ENCODE measurements at places on chromosomes 3 and 15. TPM values are rescaled to one million over a fixed set of nuclear protein-coding genes. Genes with fewer than 3 reads are reported as not detected.

DNA sequence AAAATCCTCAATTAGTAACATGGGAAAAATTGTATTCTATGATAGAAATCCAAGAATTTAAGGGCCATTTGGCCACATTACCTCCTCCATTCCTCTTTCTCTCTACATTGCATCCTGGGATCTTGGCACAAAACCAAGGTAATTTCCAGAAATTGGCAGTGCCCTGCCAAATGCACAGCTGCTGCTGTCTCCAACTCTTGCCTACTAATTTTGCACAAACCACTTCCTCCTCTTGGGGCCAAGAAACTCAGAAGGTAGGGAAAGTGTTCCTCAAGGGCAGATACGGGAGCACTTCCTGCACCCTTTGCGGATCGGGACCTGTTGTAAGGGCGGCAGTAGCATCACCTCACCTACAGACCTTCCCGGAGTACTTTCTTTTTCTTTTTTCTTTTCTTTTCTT lies 57.8 kb downstream of the MAP3K13 start:
- no peaks in the 10 kb centered on the region for H3K36me3 ChIP-seq
- DNase-seq = no peak
- no peak overlapping the region for H3K4me3 ChIP-seq
- H3K27ac ChIP-seq = no peak overlapping the region
- H3K27me3 ChIP-seq = no peaks in the 10 kb centered on the region
- H3K4me1 ChIP-seq = no peaks in the 10 kb centered on the region

DNA sequence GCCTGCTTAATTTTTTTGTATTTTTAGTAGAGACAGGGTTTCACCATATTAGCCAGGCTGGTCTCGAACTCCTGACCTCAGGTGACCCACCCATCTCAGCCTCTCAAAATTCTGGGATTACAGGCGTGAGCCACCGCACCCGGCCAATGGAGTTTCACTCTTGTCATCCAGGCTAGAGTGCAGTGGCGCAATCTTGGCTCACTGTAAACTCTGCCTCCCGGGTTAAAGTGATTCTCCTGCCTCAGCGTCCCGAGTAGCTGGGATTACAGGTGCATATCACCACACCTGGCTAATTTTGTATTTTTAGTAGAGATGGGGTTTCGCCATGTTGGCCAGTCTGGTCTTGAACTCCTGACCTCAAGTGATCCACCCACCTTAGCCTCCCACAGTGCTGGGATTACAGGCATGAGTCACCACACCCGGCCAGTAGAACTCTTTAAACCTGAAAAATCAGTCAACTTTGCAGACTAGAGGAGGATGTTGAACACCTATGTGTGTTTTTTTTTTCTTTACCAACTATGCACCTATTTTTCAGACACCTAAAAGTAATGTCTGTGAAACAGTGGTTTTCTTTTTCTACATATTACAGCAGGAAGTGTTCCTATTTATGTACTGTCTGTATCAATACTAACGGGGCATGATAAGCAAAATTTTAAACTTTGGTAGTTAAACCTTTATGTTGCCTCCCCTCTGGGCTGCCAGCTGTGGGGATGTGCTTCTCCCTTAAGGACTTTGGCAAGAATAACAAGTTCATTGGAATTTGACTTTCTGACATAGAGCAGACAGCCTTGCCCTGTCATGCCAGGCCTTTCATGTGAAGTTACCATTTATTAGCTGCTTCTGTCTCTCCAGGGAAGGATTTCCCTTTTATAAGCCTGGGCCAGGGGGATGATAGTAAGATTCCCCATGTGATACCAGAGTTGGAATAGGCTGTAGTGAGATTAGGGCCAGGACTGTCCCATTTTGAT lies 8.1 kb downstream of the ARIH2 start:
- H3K36me3 ChIP-seq = no peaks in the 10 kb centered on the region
- no peaks in the 10 kb centered on the region for H3K27me3 ChIP-seq
- peaks cover 7% of the 10 kb centered on the region for H3K4me1 ChIP-seq
- no peak for DNase-seq
- no peak overlapping the region for H3K27ac ChIP-seq

DNA sequence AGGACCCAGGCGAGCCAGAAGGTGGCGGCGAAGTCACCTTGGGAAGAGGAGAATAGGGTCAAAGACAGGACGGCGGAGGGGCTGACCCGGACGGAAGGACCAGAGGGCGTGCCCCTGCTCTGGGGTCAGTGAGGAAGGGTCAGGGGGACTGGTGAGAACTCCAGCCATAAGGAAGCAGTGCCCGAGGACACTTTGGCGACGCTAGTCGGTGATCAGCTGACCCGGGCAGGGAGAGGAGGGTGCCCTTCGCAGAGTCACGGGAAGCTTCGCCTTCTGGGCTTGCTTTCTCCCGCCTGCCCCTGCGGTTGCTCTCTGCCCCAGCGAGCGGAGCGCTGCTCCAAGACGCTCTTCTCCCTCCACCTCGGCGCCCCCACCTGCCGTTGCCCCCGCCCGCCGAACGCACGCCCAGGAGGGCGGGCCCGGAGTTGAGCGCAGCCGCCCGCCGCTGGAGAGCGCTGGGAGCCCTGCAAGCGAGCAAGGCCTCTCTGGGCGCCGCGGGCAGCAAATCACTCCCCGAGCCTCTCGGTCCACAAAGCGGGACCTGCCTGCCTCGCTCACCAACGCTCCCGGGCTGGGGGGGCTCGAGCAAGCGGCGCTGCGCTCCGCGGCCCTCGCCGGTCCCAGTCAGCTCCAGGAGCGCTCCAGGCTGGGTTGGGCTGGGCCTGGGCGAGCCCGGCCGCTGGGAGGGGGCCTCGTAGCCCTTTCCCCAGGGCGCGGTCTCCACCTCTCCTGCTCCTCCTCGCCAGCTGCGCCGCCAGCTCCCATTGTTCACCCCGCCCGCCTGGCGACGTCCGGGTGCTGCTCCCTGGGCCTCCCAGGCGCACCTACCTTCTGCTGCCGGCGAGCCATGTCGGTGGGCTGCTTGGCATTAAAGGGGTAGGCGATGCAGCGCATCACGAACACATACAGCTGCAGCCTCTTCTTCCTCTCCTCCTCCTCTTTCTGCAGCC lies 1.2 kb downstream of the CADPS start:
- no peaks in the 10 kb centered on the region for H3K27me3 ChIP-seq
- peak overlapping the region; percentile 34 for H3K4me3 ChIP-seq
- H3K36me3 ChIP-seq = no peaks in the 10 kb centered on the region
- peaks cover 14% of the 10 kb centered on the region for H3K4me1 ChIP-seq
- H3K27ac ChIP-seq = no peak overlapping the region
- no peak for DNase-seq

DNA sequence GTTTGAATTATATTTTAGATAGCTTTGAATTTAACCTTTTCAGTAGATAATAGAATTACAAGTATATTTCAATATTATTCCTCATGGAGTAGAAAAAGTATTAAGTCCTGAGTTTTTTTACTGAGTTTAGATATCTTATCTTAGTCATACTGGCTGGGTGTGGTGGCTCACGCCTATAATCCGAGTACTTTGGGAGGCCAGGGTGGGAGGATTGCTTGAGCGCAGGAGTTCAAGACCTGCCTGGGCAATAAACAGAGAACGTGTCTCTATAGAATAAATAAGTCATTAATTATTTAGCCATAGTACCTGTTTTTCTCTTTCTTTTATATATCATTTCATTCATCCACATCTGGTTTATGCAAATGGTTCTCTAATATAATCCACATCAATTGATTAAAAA lies 9.9 kb downstream of the RAP2B start:
- no peak for DNase-seq
- no peak overlapping the region for H3K27ac ChIP-seq
- H3K4me3 ChIP-seq = no peak overlapping the region
- no peaks in the 10 kb centered on the region for H3K36me3 ChIP-seq

Gene CADM2
- not detected for total RNA-seq

Gene LTK
- not detected for total RNA-seq

Gene PRR23B
- total RNA-seq = not detected

Gene CLRN1
- total RNA-seq = not detected

DNA sequence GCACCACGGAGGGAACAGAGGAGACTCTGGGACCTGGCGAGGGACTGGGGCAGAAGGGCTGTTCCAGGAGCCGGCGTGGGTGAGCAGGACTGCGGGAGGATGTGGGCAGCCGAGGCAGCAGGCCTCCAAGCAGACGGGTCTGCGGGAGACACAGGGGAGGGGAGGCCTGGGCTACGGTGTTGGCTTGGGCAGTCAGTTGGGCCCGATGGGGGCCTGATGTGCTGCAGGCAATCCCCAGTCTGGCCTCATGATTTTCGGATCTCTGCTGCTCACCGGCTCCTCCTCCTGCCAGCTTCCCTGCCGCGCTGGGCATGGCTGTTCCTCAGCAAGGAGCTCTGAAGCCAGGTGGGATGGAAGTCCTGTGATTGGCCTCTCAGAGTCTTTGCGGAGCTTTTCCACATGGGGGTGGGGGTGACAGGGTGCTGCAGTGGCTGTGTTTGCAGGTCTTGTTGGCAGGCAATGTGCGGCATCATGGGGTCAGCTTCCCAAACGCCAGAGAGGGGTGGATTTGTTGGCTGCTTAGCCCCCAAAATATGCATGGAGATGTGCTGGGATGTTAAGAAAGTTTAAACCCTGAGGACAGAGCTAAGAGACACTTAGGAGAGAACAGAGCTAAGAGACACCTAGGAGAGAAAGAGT lies 19.3 kb downstream of the MINAR1 start:
- DNase-seq = no peak
- H3K4me3 ChIP-seq = no peak overlapping the region
- no peaks in the 10 kb centered on the region for H3K27me3 ChIP-seq
- H3K4me1 ChIP-seq = no peaks in the 10 kb centered on the region
